ENCODE measurements at places on chromosomes 6 and 20.

GRCh38 chr6:82144852-82145340, 102.6 kb downstream of the IBTK start:
- no peak for DNase-seq

- DNase-seq, result no peak
Measured at GRCh38 chr6:122878796-122879195, 89.7 kb downstream of the SMPDL3A start.

DNA sequence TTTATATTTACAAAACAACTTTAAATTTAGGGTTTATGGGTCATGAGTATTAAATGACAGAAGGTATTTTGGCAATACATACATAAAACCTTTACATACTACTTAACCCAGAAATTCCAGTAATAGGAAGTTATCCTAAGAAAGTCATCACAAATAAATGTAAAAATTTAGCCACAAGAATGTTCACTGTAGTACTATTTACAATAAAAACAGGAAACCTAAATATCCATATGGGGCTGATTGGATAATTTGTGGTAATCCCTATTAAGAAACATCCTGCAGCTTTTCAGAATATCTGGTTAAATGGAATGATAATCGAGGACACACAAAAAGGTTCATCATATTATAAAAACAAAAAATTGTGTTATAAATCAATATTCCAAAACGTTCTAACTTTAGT, 44.4 kb downstream of the TRAM2 start:
- DNase-seq, result no peak

GRCh38 chr6:2168480-2168879, 76.9 kb downstream of the GMDS start:
- no peak for DNase-seq

- no peak for DNase-seq
Measured at GRCh38 chr6:158819977-158820622, 932 bp upstream of the EZR start.

DNA sequence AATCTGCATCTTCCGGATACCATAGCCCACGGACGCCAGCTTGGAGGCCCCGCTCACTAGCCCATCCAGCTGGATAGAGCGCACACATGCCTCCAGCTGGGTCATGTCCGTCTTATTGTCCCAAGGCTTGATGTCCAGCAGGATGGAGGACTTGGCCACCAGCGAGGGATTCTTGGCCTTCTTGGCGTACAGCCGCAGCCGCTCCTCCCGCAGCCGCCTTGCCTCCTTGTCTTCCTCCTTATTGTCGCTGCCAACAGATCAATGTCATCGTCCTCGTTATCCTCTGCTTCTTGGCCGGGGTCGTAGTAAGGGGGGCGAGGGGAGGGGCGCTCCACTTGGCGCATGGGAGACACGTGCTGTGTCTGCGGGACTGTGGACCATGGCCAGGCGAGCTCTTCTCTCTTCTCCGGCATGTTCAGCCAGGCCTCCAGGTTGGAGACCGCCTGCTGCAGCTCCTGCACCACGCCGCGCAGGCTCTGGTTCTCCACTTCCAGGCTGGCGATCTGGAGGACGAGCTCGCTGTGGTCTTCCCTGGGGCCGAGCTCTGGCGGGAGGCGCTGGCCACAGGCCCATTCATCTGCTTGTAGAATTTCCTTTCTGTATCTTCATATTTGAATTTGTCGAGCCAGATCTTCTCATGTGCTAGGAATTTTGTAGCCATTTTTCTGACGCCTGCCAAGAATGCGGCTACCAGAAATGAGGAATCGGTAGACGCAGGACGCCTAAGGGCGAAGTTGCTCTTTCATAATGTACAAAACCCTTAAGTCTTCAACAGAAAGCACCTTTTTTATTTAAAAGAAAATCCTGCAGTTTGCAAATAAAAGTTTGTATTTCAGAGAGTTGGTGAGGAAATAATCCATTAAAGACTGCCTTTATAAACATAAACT, 60.1 kb upstream of the PTPRK start:
- no peak for DNase-seq

DNA sequence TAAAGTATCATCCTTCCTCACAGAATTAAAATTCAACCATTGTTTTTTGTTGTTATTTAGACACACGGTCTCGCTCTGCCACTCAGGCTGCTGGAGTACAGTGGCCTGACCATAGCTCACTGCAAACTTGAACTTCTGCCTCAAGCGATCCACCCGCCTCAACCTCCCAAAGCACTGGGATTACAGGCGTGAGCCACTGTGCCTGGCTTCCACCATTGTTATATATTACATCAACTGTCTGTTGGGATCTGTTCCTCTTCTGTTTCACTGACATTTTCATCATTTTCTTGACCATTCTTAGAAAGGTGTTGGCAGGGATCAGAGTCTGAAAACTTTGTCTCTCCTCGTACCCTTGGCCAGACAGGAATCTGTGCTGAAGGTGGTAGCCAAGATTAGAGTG, 21.3 kb upstream of the TULP1 start:
- DNase-seq, result no peak

DNA sequence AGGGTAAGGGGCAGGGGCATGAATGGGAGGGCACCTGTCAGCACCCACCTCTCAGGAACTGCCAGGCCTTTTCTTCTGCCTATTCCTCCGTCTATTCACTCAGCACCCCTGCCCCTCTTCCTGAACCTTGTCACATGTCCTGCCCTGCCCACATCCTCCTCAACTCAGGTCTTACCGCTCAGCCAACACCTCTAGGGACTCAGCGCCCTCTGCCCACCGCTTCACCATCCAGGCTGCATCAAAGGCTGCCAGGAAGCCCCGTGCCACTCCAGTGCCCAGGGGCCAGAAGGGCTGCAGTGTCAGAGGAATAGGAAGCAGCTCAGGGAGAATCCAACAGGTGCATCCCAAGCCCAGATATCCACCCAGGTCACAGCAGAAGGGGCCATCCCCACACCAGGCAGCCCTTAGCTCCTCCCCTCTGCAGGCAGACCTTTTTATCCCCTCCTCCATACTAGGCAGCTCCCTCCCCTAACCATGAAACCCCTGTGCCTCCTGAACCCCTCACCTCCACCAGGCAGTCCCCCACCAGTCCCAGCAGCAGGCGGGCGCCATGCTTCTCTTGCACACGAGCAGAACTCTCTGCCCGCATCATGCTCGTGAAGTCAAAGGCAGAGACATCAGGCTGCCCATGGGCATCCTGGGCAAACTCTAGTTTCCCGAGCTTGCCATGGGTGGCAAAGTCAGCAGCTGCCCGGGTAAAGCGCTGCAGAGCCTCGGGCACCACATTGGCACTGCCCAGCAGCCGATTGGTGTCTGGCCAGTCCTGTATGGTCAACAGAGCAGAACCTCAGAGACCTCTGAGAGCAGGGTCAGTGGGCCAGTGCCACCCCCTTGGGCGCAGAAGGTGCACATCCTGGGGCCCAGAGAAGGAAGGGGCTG, 5.5 kb downstream of the MICAL1 start:
- DNase-seq, result peak; percentile 37

GRCh38 chr6:112802144-112802543, 455.0 kb downstream of the RFPL4B start:
- no peak for DNase-seq

DNA sequence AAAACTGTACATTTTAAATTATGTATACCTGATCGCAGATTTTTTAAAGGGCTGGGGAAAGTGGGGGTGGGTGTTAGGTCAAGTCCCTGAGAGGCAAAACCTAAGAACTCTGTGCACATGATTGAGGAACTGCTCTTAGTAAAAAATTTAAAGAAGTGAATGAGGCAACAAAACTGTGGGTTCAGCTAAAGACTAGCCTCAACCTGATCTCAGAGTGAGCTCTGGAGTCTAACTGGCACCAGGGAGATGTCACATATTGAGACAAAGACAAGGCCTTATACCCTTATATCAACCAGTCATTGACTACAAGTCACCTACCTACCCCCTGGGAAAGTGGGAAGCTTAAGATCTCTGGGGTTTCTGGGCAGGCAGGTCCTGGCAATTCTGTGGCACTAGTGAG, 27.4 kb upstream of the RUNX2 start:
- no peak for DNase-seq

GRCh38 chr6:138377844-138378243, at the start of gene SMIM28:
Gene SMIM28 (plus strand): TSS chr6:138377905. CDS start chr6:138378073, 168 bp downstream.
- DNase-seq, result no peak

All from central memory CD4-positive, alpha-beta T cell (primary cell).